ENCODE measurements at places on chromosomes 1 and 21.

DNA sequence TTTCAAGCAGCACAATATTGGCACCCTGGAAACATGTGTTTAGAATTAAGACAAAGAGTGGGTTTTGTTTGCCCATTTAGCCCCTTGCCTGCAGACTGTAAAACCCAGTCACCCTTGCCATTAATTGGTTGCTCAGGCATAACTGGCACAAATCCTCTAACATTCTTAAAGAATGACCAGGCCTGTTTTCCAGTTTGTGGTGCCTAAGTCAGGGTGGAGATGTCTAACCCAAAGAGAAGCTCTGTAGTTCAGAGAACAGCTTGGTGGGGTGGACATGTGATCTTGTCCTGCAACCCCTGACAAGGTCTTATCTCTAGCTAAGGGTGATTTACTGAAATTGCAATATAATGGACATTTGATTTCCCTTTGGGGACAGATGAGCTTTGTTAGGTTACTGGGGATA, 8.8 kb upstream of the ANGPTL7 start:
- no peak for DNase-seq

GRCh38 chr1:58059789-58060188, 486.7 kb downstream of the OMA1 start:
- DNase-seq, result no peak

GRCh38 chr1:92994105-92994712, 32.9 kb upstream of the DIPK1A start:
- DNase-seq, result no peak

- DNase-seq, result no peak
Measured at GRCh38 chr1:207223162-207223561, 98.3 kb upstream of the CD55 start.

DNA sequence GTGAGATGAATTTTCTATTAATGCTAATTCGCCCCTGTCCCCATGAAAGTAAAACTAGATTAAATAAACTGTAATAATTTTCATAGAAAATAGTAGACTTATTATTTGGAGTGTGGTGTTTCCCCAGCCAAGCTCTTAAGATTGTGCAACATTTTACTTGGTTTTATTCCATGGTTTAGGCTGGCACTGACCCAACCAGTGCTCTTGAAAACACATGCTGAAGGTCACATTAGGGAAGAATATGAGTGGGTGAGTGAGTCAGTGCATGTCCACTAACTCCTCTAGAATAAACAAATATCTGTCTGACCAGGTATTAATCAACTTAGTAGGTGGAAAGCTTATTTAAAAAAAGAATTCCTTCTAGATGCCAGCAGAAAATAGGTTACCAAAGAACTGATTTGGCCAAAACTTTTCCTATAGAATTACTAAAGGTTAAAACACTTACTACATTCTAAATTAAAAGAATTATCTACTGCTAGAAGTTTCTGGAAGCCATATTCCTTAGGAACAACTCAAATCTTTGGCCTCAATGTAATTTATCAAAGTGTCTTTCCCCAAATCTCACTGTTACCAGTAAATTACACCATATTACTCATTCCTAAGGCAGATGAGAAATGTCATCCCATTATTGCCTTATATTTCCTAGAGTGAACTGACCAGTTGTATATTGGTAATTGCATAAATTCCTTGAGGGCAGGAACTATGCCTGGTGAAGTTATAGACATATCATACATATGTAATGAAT, 89.7 kb upstream of the RGS1 start:
- no peak for DNase-seq

DNA sequence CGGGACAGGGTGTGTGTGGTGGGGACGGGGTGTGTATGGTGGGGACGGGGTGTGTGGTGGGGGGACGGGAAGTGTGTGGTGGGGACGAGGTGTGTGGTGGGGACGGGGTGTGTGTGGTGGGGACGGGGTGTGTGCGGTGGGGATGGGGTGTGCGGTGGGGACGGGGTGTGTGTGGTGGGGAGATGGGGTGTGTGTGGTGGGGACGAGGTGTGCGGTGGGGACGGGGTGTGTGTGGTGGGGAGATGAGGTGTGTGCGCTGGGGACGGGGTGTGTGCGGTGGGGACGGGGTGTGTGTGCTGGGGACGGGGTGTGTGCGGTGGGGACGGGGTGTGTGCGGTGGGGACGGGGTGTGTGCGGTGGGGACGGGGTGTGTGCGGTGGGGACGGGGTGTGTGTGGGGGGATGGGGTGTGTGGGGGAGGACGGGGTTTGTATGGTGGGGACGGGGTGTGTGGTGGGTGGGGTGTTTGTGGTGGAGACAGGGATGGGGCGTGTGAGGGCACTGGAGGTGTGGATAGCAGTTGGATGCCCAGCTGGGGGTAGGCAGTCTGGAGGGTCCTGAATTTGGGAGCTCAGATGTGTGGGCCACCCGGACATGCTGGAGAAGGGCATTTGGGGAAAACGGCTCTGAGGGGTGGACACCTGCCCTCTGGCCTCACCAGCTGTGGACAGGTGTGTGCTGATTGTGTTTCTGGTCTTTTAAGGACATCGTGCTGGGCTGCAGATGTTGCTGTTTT, 16.9 kb downstream of the IBA57 start:
- no peak for DNase-seq

DNA sequence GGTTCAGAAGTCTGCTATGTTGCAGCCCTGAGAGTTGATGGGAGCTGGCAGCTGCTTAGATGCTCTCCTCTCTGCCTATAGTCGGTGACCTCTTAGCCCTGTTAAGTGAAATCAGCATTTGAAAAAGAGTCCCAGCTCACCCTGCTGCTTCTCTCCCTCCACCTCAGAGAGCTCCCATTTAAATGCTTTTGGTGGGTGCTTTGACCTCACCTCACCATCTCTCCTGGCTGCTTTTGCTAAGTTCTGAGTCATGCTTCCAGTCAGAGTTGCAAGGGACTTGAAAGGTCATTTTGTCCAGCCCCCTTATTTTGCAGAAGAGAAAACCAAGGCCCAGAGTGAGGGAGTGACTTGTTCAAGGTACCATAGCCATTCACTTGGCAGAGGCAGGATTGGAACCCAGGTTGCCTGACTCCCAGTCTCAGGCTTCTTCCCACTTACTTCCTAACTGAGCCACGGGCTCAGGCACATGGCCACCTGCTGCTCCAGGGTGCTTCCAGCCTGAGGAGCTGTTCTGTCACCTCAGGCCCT, 3.3 kb downstream of the MAPKAPK2 start:
- no peak for DNase-seq

DNA sequence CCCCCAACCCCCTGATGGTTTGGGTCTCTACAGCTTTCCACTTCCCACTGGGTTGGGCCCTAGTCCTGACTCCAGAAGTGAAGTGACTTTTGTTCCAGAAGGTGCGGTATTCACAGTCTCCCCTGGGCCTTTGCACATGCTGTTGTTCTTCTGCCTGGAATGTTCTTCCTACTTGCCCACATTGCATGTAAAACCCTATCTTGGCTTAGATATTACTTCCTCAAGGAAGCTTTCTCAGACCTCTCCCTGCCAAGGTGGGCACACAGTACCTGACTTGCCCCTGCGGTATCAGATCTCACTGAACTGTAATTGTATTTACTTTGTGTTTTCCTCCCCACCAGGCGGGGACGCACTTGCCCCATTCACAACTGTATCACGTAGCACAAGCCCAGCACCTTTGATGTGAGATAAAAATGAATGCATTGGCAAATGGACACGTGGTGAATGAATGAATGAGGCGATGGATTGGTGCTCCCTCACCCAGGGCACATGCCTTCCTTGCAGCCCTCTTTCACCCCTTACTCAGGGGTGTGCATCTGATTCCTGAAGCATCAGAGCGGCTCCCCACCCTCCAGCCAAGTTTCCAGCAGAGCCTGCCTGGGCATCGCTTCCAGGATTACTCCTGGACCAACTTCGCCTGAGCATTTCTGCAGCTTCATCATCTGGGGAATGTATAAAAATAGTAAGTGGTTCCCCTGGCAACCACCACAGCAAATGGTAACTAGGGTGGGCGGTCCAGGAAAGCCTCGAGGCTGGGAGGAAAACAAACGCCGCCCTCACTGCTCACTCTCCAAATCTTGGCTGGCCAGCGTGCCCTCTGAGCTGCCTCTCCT, 19.8 kb downstream of the NENF start:
- DNase-seq, result no peak

- no peak for DNase-seq
Measured at GRCh38 chr1:67831850-67832513, 1.3 kb downstream of the GNG12 start.

- no peak for DNase-seq
Measured at GRCh38 chr1:8870103-8870502, 8.4 kb downstream of the ENO1 start.

GRCh38 chr1:152926091-152926490, 17.7 kb downstream of the IVL start:
- no peak for DNase-seq

DNA sequence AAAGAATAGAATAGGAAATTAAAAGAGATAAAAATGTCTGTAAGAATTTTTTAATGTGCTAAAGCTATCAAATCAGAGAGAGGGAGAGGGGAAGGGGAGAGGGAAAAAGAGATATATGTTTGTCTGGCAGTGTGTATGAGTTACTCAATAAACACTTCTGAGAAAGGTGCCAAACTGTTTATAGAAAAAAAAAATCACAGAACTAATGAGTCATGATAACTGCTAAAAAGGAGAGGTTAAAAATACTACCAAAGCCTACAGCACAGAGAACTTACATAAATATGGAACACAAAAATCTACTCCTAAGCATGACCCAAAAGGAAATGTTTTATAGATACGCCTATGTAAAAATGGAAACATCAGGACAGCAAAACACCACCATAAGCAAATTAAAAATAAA, 45.4 kb downstream of the SELENOF start:
- DNase-seq, result no peak

- DNase-seq, result no peak
Measured at GRCh38 chr1:213014642-213015041, 1.0 kb downstream of the ANGEL2 start.

- DNase-seq, result no peak
Measured at GRCh38 chr1:115694805-115695204, 53.0 kb downstream of the VANGL1 start.

DNA sequence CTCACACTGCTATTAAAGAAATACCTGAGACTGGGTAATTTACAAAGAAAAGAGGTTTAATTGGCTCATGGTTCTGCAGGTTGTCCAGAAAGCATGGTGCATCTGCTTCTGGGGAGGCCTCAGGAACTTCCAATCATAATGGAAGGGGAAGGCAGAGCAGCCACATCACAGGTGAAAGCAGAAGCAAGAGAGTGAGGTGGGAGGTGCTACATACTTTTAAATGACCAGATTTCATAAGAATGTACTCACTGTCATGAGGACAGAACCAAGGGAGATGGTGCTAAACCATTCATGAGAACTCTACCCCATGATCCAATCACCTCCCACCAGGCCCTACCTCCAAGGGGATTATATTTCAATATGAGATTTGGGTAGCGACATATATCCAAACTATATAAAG, 55.7 kb downstream of the MRPL39 start:
- no peak for DNase-seq

- DNase-seq, result no peak
Measured at GRCh38 chr1:224238756-224239155, 55.7 kb downstream of the DEGS1 start.

DNA sequence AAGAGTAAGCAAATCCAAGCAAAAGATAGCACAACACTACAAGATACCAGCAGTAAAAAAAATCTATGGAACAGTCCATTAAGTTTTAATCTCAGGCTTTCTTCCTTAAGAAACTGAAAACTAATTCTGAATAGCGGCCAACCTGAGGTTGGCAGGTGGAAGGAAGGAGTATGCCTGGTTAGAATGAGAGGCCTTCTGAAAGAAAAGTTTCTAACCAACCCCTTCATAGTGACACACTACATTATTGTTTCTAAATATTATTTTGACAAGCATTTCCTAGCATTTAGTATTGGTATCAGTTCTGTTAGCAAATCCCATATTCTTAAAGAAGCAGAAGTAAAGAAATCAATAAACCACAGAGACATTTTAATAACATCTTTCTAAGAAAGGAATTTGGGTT, 205.7 kb upstream of the PTBP2 start:
- no peak for DNase-seq

GRCh38 chr1:93980320-93981273, 71.4 kb upstream of the GCLM start:
- no peak for DNase-seq

DNA sequence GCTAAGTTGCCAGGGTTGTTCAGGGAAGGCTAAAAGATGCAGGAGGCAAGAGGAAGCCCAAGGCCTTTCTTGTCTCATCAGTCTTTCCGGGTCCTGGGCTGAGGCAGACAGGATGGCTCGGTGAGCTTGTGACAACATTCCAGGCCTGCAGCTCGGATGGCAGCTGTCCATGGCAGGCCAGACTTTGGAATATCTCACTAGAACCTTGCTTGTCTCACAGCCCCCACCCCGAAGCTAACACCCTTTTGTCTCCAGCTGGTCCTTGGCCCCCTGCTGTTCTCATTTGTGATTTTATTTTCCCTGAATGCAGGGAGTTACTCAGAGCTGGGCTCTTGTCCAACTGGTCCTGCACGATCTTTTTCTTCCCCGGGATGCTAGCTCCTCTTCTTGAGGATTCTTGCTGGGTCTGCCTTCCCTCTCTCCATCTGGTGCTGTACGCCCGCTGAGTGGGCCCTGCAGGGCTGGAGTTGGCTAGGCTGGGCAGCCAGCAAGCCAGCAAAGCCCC, 477.2 kb upstream of the CAMK1G start:
- DNase-seq, result peak; percentile 89

DNA sequence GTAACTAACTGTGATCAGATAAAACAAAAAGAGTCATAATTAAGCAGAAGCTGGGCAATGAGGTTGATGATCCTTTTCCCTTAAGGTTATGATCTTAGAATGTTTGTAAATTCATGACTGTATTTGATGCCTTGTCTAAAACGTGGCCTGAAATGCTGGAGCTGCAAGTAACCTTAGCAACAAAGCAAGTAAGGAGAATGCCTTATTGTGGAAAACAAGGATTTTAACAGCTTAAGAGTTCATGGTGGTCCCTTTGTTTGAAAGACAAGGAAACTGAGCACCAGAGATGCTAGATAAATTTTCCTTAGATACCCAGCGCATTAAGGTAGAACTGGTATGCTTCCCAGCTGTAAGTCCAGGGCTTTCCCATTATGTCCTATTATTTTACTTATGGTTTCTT, 25.7 kb upstream of the XPR1 start:
- no peak for DNase-seq

DNA sequence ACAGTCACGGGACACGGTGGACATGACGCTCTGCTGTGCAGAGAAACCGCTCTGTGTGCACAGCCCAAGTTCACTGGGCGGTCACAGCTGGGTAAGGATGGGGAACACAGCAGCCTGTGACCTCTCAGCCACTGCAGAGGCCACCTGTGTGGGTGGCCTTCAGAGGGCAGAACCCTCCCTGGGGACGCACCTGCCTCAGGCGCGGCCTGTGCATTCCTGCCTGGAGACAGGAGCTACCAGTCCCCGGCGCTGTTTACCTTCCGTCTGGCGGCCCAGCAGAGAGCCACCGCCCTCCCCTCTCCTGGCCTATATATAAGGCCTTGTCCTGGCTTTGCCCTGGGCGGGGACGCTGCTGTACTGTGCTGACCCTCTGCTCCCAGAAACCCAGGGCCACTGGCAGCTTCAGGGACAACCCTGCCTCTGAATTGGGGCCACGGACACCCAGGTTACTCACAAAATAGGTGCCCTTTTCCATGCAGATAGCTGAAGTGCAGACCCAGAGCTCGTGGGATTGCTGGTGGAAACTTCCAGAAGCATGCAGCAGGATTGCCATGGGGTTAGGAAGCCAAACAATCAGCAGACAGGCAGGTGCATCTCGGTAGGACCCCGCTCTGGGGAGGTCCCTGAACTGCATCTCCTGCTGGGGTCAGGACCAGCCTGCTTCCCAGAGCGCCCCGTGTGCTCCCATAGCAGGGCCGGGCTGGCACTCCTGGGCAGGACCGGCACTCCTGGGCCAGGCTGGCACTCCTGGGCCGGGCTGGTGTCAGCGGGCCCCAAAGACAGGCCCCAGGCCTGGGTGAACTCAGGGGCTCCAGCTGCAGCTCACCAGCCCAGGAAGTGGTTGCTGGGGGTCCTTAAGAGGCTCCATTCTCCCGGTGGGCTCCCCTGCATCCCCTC, 83.6 kb downstream of the SIK1 start:
- DNase-seq, result no peak

Measured in NCI-H524 treated with DMSO at 0.1 percent for 48 hours (cell line).